ENCODE measurements at places on chromosomes 5 and 9.

- DNase-seq: no peak
- no peak overlapping the region for H3K4me3 ChIP-seq
- H3K36me3 ChIP-seq: no peaks in the 10 kb centered on the region
- no peaks in the 10 kb centered on the region for H3K27me3 ChIP-seq
Observed at GRCh38 chr5:143505354-143505753, 101.9 kb upstream of the NR3C1 start.

GRCh38 chr9:6078382-6079105 lies 63.1 kb upstream of the RANBP6 start:
- DNase-seq: no peak
- H3K27ac ChIP-seq: peak overlapping the region; percentile 39
- H3K4me3 ChIP-seq: no peak overlapping the region
- peaks cover 16% of the 10 kb centered on the region for H3K4me1 ChIP-seq
- H3K27me3 ChIP-seq: peaks cover 4% of the 10 kb centered on the region
- H3K36me3 ChIP-seq: no peaks in the 10 kb centered on the region

- H3K36me3 ChIP-seq: no peaks in the 10 kb centered on the region
- no peak overlapping the region for H3K4me3 ChIP-seq
- H3K27ac ChIP-seq: no peak overlapping the region
- H3K4me1 ChIP-seq: no peaks in the 10 kb centered on the region
Observed at GRCh38 chr9:114687034-114687433, 5.0 kb upstream of the TEX48 start.

GRCh38 chr5:2185646-2186471 lies 303.1 kb upstream of the IRX4 start:
- DNase-seq: peak; percentile 1
- H3K4me1 ChIP-seq: peaks cover 4% of the 10 kb centered on the region
- H3K27ac ChIP-seq: no peak overlapping the region
- H3K27me3 ChIP-seq: peaks cover 5% of the 10 kb centered on the region
- H3K36me3 ChIP-seq: peaks cover 4% of the 10 kb centered on the region

DNA sequence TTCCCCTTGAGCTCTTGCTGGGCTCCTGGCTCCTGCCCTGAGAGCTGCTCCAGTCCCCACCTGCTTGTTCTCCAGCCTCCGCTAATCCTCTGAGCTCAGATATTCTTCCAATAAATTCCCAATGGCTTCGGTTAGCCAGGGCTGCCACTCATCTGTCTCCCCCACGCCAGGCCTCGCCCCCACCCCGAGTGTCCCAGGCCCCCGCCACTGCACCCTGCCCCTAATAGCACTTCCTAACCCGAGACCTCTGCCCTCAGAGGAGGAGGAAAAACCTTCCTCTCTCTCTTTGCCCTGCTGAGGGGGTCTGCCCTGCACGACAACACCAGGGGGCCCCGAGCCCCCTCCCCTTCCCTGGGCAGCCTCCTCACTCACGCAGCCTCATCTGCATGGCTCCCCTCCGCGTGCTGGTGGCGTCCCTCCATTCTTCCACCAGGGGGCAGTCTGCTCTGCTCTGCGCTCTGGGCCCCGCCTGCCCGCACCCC lies 5.4 kb upstream of the LCN15 start:
- no peak overlapping the region for H3K27ac ChIP-seq
- DNase-seq: peak; percentile 72
- H3K4me1 ChIP-seq: peaks cover 2% of the 10 kb centered on the region
- H3K27me3 ChIP-seq: peaks cover 11% of the 10 kb centered on the region

- H3K27ac ChIP-seq: no peak overlapping the region
- no peak overlapping the region for H3K4me3 ChIP-seq
- no peaks in the 10 kb centered on the region for H3K36me3 ChIP-seq
- no peak for DNase-seq
- H3K4me1 ChIP-seq: peaks cover 5% of the 10 kb centered on the region
- peaks cover 3% of the 10 kb centered on the region for H3K27me3 ChIP-seq
Observed at GRCh38 chr9:21316032-21316842, 11.1 kb upstream of the IFNA5 start.

- H3K27ac ChIP-seq: peak overlapping the region; percentile 14
- no peak overlapping the region for H3K4me3 ChIP-seq
Observed at GRCh38 chr5:132260051-132260450, 2.6 kb downstream of the PDLIM4 start.

- peak; percentile 82 for DNase-seq
- H3K27me3 ChIP-seq: no peaks in the 10 kb centered on the region
- no peak overlapping the region for H3K4me3 ChIP-seq
- no peak overlapping the region for H3K27ac ChIP-seq
Observed at GRCh38 chr5:170603578-170604565, 100.1 kb downstream of the KCNIP1 start.

GRCh38 chr9:70389621-70390266 lies 24.7 kb downstream of the KLF9 start:
- H3K27ac ChIP-seq: no peak overlapping the region
- H3K27me3 ChIP-seq: peaks cover 4% of the 10 kb centered on the region
- H3K4me1 ChIP-seq: peaks cover 25% of the 10 kb centered on the region
- no peaks in the 10 kb centered on the region for H3K36me3 ChIP-seq
- DNase-seq: peak; percentile 15

- H3K4me3 ChIP-seq: no peak overlapping the region
- H3K4me1 ChIP-seq: no peaks in the 10 kb centered on the region
- no peak overlapping the region for H3K27ac ChIP-seq
Observed at GRCh38 chr5:148471379-148471778, 87.6 kb downstream of the FBXO38 start.

- DNase-seq: peak; percentile 49
- no peaks in the 10 kb centered on the region for H3K36me3 ChIP-seq
- H3K4me1 ChIP-seq: peaks cover 4% of the 10 kb centered on the region
Observed at GRCh38 chr5:121949885-121950284, 11.9 kb upstream of the SRFBP1 start.

- DNase-seq: no peak
- no peaks in the 10 kb centered on the region for H3K4me1 ChIP-seq
- peaks cover 7% of the 10 kb centered on the region for H3K36me3 ChIP-seq
- H3K27ac ChIP-seq: peak overlapping the region; percentile 63
- peaks cover 8% of the 10 kb centered on the region for H3K27me3 ChIP-seq
Observed at GRCh38 chr9:134571946-134572917, 69.4 kb upstream of the COL5A1 start.

DNA sequence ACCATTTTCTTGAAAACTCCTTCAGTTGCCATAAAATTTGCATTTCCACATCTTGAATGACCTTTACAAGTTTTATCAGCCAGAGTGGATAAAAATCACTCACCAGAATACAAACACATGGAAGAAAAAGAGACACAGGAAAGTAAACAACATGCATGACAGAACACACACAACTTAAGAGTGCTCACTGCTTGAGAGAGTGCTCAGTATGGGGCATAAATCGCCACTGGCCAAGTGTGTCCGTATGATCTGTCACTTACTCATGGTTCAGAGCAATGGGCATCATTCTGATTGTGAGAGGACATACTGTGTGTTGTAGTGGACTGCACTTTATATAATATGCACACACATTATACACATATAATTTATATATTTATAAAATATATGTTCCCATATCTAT lies 155.6 kb upstream of the NTRK2 start:
- peaks cover 3% of the 10 kb centered on the region for H3K27me3 ChIP-seq
- DNase-seq: no peak
- H3K27ac ChIP-seq: no peak overlapping the region

DNA sequence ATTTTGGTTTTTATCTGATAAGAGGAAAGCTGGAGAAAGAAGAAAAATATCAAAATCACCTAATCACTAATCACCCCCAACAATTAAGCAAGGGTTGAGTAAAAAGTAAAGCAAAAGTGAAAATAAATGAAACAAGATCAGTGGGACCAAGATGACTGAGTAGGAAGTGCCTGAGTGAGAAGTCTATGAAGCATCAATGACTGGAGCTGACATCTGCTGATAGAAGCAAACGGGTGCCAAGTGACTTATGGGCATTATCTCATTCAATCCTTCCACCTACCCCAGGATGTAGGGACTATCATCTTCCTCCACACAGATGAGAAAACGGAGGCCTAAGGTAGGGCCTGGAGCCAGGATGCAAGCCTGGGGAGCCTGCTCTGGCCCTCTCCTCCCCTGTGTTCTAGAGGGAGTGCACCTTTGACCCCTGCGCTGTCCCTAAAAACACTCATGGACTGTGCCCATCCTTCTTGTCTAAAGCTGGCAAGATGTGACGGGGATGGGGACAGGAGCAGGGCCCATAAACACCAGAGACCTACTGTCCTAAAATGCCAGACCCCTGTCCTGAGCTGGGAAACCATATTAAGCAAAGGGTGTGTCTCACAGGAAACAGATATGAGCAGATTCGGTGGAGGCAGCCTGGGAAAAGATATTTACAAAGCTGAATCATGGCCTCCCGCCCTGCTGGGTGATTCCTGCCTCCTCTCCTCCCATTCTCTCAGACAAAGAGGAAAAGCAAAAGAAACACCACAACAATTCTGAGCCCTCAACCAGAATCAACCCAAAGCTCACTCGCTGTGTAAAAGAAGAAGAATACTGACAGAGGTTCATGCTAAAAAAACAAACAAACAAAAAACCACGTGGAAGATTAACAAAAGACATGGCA lies 116.0 kb downstream of the AUH start:
- peak overlapping the region; percentile 4 for H3K27ac ChIP-seq
- H3K4me1 ChIP-seq: peaks cover 13% of the 10 kb centered on the region

GRCh38 chr5:112418659-112419163 lies 366 bp downstream of the EPB41L4A start:
- peaks cover 7% of the 10 kb centered on the region for H3K27me3 ChIP-seq
- H3K27ac ChIP-seq: no peak overlapping the region
- peaks cover under 1% of the 10 kb centered on the region for H3K36me3 ChIP-seq
- DNase-seq: peak; percentile 23
- peak overlapping the region; percentile 90 for H3K4me3 ChIP-seq

- no peak overlapping the region for H3K4me3 ChIP-seq
- no peak for DNase-seq
- no peak overlapping the region for H3K27ac ChIP-seq
- H3K4me1 ChIP-seq: peaks cover 3% of the 10 kb centered on the region
- H3K27me3 ChIP-seq: peaks cover 1% of the 10 kb centered on the region
Observed at GRCh38 chr5:142661957-142662356, 23.9 kb downstream of the FGF1 start.

GRCh38 chr5:169302491-169303118 lies 1.7 kb upstream of the SLIT3 start:
- no peak overlapping the region for H3K4me3 ChIP-seq
- peaks cover 13% of the 10 kb centered on the region for H3K4me1 ChIP-seq
- H3K36me3 ChIP-seq: no peaks in the 10 kb centered on the region
- H3K27me3 ChIP-seq: peaks cover 13% of the 10 kb centered on the region
- DNase-seq: peak; percentile 84

DNA sequence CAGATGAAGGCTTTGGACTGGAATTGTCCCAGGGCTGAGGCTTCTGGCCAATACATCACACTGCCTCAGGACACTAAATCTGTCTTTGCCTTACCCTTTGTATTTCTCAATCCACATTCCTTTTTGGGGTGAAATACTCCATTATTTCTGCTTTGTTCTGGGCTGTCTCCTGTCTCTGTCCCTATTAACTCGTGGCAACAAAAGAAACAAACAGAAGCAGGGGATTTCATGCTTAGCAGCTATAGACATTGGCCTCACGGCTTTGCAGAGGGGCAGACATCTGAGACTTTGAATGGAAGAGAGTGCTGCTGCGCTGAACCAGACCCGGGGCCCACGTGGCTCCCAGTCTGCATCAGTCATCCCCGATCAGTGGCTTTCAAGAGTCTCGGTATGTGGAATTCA lies 129.7 kb downstream of the ARL15 start:
- peaks cover 3% of the 10 kb centered on the region for H3K27me3 ChIP-seq
- no peak overlapping the region for H3K4me3 ChIP-seq
- peaks cover 36% of the 10 kb centered on the region for H3K4me1 ChIP-seq
- DNase-seq: no peak

- peak overlapping the region; percentile 88 for H3K4me3 ChIP-seq
- peaks cover 11% of the 10 kb centered on the region for H3K27me3 ChIP-seq
- H3K4me1 ChIP-seq: peaks cover 23% of the 10 kb centered on the region
- peak; percentile 70 for DNase-seq
- H3K36me3 ChIP-seq: no peaks in the 10 kb centered on the region
Observed at GRCh38 chr9:23821375-23822181, 4.5 kb downstream of the ELAVL2 start.

DNA sequence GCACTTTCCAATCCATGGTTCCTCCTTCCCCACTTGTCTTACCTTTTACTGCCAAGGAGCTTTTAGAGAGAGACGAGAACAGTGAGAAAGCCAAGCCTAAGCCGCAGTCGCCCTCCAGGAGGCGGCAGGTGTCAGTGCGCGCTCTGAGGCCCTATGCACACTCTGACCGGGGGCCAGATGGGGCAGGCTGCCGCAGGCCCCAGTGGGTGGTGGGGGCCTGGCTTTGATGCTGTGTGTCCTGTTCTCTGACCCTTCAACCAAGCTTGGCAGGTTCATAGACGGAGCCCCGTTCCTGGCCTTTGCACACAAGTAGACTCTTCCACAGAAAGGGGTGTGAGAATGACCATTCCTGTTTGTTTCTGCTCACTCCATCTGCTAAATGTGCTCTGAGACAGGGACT lies 77.3 kb downstream of the WNK2 start:
- no peak overlapping the region for H3K27ac ChIP-seq
- DNase-seq: no peak
- H3K36me3 ChIP-seq: no peaks in the 10 kb centered on the region
- peaks cover 10% of the 10 kb centered on the region for H3K27me3 ChIP-seq

- peaks cover 14% of the 10 kb centered on the region for H3K36me3 ChIP-seq
- H3K4me1 ChIP-seq: peaks cover 49% of the 10 kb centered on the region
- DNase-seq: no peak
- no peak overlapping the region for H3K4me3 ChIP-seq
- peaks cover 6% of the 10 kb centered on the region for H3K27me3 ChIP-seq
Observed at GRCh38 chr9:77807846-77808750, 160.0 kb upstream of the GNA14 start.

GRCh38 chr9:1462626-1463308 lies 412.6 kb downstream of the DMRT2 start:
- no peak overlapping the region for H3K4me3 ChIP-seq
- no peaks in the 10 kb centered on the region for H3K36me3 ChIP-seq
- no peaks in the 10 kb centered on the region for H3K4me1 ChIP-seq
- no peak for DNase-seq
- no peak overlapping the region for H3K27ac ChIP-seq

GRCh38 chr9:124855944-124856765 lies 2.9 kb downstream of the WDR38 start:
- peaks cover 10% of the 10 kb centered on the region for H3K36me3 ChIP-seq
- H3K27me3 ChIP-seq: peaks cover 8% of the 10 kb centered on the region
- H3K27ac ChIP-seq: no peak overlapping the region
- peak; percentile 60 for DNase-seq

GRCh38 chr5:163185315-163185714 lies 252.1 kb upstream of the CCNG1 start:
- H3K4me3 ChIP-seq: no peak overlapping the region
- no peak overlapping the region for H3K27ac ChIP-seq
- DNase-seq: no peak
- H3K27me3 ChIP-seq: no peaks in the 10 kb centered on the region
- H3K4me1 ChIP-seq: no peaks in the 10 kb centered on the region
- H3K36me3 ChIP-seq: no peaks in the 10 kb centered on the region

GRCh38 chr9:136090768-136091581 lies 4.1 kb downstream of the NACC2 start:
- H3K4me3 ChIP-seq: no peak overlapping the region
- H3K27ac ChIP-seq: no peak overlapping the region
- peaks cover 10% of the 10 kb centered on the region for H3K27me3 ChIP-seq

Measured in endothelial cell (in vitro differentiated cells).